Femur (tissue), 1 donor: ENCODE measurements at places on chromosomes 4 and X.
A peak's percentile ranks its signal among the peaks of the same experiment; 100 is the strongest.

DNA sequence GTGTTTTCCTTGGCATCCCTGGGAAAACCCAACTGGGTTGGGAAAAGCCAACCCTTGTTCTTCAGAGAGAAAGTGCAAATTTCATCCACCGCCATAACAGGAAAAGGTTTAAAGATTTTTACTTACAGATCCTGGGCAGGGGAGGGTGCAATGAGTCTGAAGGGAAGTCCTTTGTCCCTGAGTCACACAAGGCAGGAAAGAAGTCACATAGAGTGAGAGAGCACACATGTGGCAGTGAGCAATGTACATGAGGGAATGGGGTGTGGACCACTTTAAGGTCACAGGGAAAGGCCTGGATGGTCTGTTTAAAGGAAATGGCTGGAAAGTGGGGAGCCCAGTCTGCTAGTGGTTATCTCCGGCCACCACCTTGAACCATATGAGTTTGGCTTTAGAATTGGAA, 248.9 kb downstream of the HS3ST1 start:
- no peak for DNase-seq

DNA sequence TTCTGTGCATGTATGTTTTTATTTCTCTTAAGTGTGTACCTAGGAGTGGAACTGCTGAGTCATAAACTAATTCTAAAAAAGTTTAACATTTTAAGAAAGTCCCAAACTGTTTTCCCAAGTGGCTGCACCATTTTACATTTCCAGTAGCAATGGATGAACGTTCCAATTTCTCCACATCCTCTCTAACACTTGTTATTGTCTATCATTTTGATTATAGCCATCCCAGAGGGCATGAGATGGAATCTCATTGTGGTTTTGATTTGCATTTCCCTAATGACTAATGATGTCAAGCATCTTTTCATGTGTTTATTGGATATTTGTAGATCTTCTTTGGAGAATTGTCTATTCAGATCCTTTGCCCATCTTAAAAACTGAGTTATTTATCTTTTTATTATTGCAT, 82.5 kb downstream of the PPEF1 start:
- DNase-seq, result no peak

GRCh38 chrX:115093191-115093590, 75.8 kb upstream of the IL13RA2 start:
- DNase-seq, result no peak

DNA sequence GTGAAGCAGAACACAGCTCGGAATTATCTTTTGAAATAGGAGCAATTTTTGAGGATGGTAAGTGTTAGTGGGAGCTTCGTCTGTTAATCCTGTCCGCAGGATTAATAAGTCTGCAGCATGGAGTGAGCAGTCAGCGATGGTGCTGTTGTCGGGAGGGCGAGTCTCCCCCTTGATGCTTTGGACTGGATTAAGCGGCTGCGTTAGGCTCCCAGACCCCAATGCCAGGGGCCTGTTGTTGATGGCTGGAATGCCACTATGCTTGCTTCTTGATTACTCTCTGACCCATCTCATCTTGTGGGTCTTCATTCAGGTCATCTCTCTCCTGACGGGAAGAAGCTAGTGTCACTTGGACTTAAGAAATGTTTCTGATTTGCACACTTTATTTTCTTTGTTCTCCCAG, 332.6 kb downstream of the ARHGAP10 start:
- DNase-seq, result no peak

GRCh38 chr4:99811850-99812249, 4.8 kb upstream of the DAPP1 start:
- no peak for DNase-seq

DNA sequence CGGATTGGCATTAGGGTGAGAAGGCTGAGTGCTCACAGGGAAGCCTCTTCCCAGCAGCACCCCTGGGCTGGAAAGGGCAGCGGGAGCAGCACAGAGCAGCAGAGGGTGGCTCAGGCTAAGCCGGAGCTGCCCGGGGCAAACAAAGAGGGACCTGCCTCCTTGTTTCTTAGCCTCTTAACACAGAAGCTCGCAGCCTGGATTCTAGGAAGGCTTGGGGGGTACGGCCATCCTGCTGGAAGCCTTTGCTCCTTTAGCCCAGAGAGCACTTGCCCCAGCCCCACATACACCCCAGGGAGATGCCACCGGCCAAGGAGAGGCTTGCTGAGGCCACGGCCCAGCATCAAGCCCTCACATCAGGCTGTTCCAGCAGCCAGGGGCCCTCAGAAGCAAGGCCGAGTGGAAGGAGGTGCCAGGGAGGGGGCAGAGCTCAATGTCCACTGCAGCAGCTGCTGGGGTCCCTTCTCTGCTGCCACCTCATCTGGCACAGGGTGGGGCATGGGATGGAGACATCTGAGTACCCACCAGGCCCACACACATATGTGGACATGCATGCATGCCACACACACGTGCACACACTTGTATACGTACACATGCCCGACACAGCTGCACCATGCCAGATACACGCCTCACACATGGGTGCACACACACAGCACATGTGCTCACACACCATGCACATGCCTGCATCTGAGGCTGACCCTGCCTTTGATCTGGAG, 20.3 kb upstream of the SPON2 start:
- DNase-seq, result peak; percentile 29

GRCh38 chr4:122890147-122890795, 32.1 kb downstream of the NUDT6 start:
- DNase-seq, result no peak
